ENCODE measurements at places on chromosomes 2 and 18.

DNA sequence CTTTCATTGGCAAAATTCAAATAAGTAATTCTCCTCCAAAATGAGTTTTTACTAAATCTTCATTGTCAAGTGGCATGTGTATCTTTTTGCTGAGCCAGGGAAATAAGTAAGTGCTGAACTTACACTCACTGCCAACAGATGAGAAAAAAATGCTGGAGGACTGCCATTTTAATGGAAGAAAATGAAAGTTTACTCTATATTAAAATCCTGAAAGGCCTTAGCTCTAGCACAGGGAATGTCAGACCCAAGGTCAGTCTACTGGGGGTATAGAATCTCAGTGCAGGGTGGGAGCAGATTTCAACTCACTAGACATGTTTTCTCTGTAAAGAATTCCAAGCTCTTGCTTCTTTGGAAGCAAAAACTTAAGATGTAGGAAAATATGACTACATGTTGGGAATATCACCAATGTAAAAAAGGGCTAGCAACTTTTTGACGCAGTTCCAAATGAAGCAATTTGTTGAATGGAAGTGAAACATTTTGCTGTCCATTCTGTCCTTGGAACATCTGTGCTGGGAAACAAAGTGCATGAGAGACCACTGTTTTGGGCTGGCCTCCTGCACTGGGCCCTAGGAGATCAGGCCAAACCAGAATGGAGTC is 127.0 kb downstream of the ST6GAL2 start:
- no peak for DNase-seq

DNA sequence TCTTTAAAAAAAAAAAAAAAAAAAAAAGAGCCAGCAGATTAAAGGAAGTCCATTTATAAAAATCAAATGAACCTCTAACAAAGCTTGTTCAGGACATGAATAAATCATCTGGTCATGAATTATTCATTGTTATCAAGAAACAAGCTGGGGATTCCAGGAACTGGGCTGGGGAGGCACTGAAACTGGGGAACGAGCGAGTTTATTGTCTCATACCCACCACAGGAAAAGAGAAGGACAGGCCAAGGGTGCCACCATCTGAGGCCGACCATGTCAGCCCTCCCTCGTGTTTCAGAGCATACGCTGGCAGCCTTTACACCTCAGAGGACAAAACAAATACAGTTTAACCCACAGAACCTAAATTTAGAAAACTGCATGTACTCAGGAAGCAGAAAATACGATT is 164.2 kb downstream of the VWC2L start:
- DNase-seq = peak; percentile 32

DNA sequence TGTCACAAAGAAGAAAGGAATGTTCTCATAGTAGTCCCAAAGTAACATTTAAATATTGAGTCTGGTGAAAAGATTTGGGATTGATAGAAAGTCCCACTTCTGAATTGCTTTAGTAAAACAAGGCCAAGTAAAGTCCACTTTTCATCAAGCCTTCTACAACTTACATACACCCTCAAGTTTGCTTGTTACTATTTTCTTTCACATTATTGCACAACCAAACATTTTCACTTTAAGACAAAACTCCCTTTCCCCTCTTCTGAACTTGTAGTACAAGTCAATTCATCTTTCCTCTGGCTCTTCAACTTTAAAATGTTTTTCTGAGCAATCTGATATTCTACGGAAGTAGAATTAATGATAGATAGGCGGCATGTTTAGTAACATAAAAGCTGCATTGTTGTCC is 11.0 kb downstream of the MAIP1 start:
- DNase-seq = no peak

- DNase-seq = no peak
Measured at GRCh38 chr2:100000915-100001707, 141.3 kb downstream of the AFF3 start.

DNA sequence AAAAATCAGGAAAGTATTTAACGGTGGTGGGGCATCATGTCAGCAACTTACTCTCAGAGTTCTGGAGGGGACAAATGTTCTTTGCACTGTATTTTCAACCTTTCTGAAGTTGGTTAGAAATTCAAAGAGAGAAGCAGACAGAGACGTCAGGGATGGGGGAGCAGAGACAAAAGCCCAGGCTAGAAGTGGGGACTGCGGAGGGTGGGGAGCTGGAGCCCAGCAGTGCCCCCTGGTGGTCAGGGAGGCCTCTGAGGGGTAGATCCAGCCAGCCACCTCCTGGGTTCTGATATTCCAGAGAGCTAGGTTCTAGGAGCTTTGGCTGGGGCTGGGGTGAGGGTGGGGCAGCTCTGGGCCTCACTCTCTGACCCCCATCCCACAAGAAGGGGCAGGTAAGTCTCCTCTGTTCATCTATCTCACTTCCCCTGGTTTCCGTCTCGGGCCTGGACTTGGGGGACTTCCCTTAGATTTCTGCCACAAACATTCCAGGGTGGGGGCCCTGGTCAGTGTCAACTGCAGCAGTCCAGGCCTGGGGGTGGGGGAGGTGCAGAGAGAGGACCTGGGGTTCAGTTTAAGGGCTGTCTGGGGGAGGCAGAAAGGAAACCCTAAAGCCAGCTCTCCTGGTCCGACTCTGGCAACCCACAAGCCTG is 8.9 kb downstream of the TNS1 start:
- peak; percentile 81 for DNase-seq

DNA sequence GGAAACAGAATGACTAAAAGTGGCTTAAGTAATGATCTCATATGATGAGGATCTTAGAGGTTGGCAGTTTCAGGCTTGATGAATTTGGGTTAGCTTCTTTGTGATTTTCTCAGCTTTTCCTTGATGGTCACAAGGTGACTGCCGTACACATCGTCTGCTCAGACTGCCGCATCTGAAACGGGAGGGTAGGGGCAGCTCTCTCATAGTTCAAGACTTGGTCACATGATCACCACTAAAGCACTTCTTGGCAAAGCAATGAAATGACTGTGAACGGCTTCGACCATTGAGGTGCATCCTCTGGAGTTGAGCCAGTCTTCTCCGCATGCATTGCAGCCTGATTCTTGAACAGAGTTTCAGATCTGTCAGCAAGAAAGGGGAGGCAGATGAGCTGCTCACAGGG is 43.8 kb downstream of the LPIN1 start:
- no peak for DNase-seq

GRCh38 chr2:70898363-70899240 is 37.1 kb upstream of the ATP6V1B1 start:
- DNase-seq = no peak

All from hematopoietic multipotent progenitor cell treated with erythropoietin and hydrocortisone succinate and interleukin-3 and kit ligand, for 4 days (in vitro differentiated cells).